Stimulated activated CD4-positive, alpha-beta T cell treated with anti-CD3 and anti-CD28 coated beads, Interleukin-2, amount 100 ng/mL, for 4 hours (primary cell): ENCODE measurements at places on chromosomes 13 and 19.

DNA sequence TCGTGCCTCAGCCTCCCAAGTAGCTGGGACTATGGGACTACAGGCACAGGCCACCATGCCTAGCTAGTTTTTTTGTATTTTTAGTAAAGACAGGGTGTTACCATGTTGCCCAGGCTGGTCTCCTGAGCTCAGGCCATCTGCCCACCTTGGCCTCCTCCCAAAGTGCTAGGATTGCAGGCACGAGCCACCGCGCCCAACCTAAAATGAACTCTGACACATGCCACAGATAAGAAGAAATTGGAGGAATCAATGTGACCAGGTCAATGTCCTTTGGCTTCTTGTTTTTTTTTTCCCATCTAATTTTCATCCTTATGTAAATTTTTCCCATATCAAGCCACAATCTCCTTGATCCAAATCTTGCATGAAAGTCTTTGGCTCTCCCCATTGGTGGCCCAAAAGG, 68.1 kb upstream of the SOX21 start:
- DNase-seq: no peak

DNA sequence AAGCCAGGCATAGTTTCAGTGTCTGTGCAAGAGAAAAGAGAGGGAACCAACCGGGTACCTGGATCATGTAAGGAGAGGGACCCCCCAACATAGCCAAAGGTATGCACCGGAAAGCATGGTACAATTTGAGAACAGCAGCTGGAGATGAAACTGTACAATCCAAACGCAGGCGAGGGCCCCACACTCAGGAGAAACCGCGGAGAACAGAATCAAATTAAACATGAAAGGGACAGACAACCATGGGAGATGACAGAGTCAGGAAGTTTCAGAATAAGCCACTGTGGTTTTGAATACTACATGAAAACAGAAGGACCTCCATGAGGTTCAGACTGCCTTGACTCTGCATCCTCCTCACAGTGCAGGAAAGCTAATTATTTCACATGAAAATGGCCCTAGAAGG, 62.9 kb upstream of the SPATA13 start:
- no peak for DNase-seq

DNA sequence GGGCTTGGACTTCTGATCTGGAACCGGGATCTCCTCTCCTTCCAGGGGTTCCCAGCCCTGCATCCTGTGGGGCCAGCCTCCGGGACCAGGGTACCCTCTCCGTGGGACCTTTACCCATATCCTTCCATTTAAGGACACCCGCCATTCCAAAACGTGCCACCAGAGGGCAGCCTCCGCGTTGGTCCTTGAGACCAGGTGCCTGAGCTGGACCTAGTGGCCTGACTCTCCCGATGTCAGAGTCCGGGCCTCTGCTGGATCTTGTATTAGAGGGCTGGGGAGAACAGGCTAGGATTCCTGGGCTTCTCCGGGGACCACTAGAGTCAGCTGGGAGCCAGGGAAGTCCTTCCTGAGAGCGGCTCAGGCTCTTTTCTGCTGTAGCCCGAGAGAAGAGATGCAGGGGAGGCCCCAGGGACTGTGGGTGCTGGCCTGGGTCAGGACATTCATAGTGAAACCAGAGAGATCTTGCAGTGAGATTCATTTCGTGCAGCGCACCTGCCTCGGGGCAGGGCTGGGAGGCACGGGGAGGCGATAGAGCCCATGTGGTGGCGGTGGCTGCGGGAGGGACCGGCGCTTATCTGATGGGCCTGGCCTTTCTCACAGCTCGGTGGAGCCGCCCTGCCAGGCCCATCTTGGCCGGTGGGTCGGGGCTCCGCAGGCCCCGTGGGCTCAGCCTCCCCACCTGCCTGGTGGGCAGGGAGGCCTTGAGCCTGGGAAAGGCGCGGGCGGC, 9.8 kb upstream of the SLC7A10 start:
- DNase-seq: peak; percentile 66

GRCh38 chr13:100245104-100245503, 156.2 kb downstream of the PCCA start:
- DNase-seq: no peak

DNA sequence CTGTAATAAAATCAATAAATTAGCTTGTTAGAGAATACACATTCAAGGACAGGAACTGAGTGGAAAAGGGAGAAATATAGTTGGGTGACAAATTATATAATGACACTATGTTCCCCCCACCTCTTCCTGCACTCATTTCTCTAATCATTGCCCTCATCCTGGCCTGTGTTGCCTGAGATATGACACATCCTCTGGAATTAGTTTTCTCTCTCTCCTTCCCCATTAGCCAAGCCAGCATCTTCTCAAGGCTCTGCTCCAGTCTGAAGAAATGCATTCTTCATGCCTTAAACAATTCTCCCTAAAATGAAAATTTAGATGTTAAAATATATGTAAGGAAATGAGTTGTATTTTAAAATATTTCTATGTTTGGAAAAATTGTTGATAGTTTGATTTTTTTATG, 280.3 kb downstream of the POU4F1 start:
- DNase-seq: no peak

GRCh38 chr13:109976206-109976997, 190.0 kb upstream of the IRS2 start:
- DNase-seq: no peak

DNA sequence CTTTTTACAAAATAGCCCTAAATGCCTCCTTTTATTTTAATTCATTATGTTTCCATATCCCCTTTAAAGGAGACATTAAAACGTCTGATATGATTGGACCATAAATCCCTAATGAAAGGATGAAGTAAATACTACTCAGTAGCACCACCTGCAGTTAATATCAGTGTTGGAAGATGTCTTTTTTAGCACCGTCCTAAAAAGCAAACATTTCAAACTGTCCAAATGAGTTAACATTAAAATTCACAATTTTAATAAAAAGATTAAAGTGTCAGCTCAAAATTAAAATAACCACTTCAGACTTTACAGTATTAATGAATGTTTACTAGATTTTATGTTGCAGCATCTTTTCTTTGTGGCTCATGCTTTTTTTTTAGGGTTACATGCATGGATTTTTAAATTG, 12.3 kb downstream of the ZNF507 start:
- no peak for DNase-seq

DNA sequence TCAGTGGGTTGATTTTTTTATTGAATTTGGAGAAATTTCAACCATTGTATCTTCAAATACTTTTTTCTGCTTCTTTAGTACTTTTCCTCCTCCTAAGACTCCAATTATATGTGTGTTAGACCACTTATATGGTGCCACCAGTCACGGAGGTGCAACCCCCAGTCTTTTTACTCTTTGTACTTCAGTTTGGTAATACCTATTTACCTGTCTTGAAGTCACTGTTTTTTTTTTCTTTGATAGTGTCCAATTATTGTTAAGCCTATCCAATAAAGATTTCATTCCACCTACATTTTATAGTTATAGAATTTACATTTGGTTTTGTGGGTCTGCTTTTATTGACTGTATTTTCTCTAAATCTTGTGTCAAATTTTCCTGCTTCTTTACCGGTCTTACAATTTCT, 14.9 kb downstream of the ZNF283 start:
- no peak for DNase-seq

DNA sequence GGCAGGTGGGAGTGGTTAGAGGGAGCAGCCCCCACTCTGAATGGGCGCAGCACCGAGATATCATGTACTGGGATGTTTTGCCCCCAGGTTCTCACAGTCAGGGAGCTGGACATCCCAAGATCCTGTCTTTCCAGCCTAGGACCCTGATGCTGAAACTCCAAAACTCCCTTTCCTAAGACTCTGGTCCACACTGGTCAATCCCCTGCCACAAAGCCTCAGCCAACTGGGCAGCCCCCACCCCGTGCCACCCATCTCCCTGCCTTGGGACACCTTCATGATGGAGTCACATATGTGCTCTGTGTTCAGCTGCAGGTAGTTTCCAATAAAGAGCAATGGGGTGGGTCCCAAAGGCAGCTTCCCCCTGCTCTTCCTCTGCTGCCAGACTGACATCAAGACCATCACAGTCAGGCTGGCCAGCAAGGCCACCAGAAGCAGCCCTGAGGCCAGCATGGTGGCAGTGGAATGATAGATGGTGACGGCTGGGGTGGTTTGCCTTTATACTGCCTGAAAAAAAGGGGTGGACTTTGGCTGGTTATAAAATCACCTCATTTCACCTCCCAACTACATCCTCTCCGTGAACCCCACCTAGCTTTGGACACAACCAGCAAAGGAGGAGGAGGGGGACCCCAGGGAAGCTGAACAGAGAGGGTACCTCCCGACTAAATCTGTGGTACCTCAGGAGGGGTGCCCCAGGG, 36.3 kb downstream of the CYP2B6 start:
- DNase-seq: no peak

- no peak for DNase-seq
Measured at GRCh38 chr19:7505682-7506384, 10.1 kb upstream of the ZNF358 start.

GRCh38 chr13:57865600-57866294, 234.2 kb downstream of the PCDH17 start:
- no peak for DNase-seq

- no peak for DNase-seq
Measured at GRCh38 chr13:109654341-109655205, 131.8 kb downstream of the IRS2 start.

DNA sequence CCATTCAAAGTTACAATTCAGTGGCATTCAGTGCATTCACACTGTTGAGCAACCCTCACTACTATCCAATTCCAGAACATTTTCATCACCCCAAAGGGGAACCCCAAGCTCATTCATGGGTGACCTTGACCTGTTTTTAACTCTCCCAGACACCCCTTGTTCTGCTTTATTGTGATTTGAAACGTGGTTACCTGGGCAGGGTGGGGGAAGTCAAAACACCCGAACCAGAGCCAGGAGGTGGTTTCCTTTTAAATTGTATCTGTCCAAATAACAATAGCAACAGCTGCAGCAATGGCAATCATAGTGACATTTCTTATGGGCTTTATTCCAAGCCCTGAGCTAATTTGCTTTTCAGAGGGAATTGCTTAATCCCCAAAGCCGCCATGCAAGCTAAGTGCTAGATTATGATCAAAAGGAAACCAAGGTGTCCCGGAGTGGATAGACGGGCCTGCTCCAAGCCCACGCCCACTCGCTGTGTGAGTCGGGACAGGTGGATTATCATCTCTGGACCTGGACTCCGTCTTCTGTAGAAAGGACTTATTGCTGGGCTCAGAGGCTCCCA, 6.1 kb downstream of the PTGIR start:
- DNase-seq: no peak

- DNase-seq: no peak
Measured at GRCh38 chr13:67806796-67807195, 576.7 kb upstream of the PCDH9 start.

DNA sequence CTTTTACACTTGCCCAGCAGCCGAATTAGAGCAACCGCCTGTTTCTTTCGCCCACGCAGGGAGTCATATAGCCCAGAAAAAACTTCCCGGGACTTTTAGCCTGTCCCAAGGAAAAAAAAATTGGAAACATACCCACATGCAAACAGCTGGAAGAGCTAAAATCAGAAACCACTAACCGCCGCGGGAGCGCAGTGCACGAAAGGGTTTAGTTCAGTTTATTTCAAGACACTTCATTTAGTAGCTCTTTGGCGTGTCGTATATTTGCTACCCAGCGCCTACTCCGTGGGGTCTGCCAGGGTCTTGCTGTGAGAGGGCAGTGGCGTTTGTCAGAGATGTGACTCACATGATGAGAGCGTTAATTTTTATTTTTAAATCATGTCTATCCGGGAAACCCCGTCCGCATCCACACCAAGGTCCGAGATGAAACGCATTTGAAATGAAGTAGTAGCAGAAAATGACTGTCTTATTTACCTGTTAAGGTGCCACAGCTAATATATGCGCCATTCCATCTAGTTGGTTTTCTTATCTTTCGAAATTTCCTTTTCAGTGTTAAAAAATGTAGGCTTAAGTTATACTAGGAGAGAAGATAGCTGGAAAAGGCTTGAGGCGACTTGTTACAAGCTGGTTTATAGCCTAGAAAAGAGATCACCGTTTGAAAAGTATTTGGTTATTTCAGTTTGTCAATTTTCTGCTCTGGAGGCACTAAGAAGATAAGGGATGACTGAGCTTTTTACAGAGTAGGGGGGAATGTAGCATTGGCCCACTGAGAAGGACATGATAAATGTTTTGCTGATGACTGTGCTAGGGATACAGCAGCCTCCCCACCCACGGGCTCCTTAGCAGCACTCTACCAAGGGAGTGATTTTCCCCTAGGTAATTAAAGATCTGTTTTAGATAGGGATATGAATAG, 1.7 kb downstream of the KLF5 start:
- DNase-seq: no peak
